Substantia nigra (tissue), 51 donors: ENCODE measurements at places on chromosomes 7 and 10.

DNA sequence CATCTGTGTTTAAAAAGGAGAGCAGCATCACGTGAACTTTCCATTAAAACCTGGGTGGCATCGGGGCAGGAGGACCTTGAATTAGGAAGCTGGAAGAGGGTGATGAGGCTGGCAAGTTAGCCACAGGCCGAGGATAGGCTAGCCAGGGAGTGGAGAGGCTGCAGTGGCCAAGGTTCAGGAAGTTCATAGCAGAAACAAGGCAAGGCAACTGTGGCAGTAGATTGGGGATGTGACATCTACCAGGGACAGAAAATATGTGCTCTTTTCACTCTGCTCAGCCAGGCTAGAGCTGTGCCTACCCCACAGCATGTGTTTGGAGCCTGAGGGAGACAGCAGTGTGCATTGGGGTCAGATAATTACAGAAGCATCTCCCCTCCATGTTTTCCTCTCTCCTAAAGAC lies 2.2 kb upstream of the INPP5F start:
- no peak for DNase-seq

GRCh38 chr10:62635127-62635526 lies 169.4 kb upstream of the ADO start:
- DNase-seq = no peak

DNA sequence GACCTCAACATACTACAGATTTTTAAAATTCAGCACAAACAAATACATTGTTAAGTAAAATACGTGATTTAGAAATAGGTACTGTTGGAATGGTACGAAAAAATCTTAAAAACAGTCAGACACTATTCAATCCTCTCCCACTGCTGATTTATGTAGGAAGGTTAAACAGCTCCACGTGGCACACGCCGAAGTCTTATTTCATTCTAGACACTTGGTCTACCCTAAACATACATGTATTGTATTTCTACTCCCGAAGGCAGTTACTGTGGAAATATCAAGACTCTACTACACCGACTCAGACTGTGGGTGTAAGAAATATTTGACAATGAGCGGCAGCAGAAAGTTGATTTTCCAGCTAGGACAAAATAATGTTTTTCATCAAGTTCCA lies 130.6 kb downstream of the MPP7 start:
- DNase-seq = no peak

GRCh38 chr7:138162236-138162635 lies 86.0 kb downstream of the AKR1D1 start:
- no peak for DNase-seq

- DNase-seq = no peak
Observed at GRCh38 chr10:71429929-71430328, 33.2 kb downstream of the CDH23 start.

GRCh38 chr7:132650498-132650897 lies 74.2 kb upstream of the PLXNA4 start:
- no peak for DNase-seq

DNA sequence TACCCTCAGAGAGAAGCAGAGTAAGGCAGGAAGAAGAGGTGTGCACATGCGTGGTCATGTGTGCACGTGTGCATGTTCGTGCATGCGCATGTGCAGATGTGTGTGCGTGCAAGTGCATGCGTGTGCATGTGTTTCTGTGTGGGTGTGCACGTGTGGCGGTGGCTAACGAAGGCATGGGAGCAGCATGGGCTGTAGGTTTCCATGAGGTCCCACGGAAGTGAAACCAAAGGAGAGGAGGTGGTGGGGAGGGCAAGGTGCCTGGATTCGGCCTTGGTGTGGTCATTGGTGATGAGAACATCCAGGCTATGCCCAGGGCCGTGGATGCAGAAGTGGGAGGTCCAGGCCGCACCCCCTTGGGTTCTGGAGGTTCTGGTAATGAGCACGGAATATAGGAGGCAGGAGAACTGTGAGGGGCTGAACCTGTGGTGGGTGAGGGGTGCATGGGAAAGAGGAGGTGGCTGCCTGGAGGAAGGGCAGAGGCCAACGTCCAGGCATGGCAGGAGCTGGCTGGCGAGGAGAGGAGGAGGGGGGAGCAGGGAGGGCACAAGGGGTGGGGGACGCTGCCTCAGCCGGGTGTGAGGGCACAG lies 2.4 kb upstream of the INPP5A start:
- DNase-seq = no peak

- DNase-seq = no peak
Observed at GRCh38 chr7:129351320-129351719, 82.9 kb upstream of the STRIP2 start.

GRCh38 chr7:71144963-71145362 lies 13.0 kb downstream of the GALNT17 start:
- no peak for DNase-seq

DNA sequence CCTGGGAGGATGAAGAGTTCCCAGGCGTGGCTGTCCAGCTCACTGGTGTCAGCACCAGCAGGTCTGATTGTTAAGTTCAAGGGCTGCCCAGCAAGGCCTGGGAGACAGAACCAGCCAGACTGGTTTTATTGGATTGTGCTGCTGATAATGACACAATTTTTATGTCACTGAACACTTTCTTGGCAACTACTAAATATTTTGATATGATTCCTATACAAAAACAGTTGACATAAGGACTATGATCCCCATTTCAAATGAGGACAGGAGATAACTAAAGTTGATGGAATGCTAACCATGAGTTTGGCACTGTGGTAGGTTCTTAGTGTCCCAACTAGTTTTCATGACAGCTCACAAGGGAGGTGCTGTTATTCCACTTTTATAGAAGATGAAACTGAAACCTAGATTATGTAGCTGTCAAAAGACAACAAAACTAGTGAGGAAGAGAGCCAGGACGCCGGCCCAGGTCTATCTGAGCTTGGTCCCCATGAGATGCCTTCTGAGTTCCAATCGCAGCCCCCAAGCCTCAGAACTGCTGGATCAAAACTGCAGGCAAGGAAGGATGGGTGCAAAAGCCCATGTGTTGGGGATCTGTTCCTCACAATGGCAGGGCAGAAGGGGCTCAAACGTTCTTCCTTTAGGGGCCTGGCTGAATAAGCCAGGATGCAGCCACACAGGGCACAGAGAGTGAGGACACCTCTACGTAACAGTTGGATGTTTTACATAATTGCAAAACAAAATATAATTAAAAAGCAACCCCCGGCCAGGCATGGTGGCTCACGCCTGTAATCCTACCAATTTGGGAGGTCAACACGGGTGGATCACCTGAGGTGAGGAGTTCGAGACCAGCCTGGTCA lies 52.8 kb downstream of the COBL start:
- no peak for DNase-seq

GRCh38 chr10:84924131-84924530 lies 595.7 kb downstream of the CCSER2 start:
- no peak for DNase-seq

GRCh38 chr10:131116991-131117375 lies 194.5 kb downstream of the TCERG1L start:
- no peak for DNase-seq

DNA sequence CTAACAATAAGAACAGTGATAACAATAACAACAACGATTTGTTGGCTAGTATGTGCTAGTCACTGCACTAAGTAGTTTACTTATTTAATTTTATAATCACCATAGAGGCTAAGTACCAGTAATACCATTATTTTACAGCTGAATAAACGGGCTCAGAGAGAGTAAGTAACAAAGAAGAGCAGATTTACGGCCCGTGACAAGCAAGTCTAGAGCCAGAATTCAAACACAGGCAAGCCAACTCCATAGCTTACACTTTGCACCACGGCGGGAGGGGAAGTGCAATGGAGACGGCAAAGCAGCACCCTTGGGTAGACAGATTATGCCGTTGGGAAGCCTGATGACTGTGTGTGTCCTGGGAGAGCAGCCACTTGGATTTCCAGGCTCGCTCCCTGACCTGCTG lies 1.2 kb upstream of the OR6V1 start:
- DNase-seq = no peak

- no peak for DNase-seq
Observed at GRCh38 chr7:134900166-134900982, 85.9 kb upstream of the AGBL3 start.

- DNase-seq = no peak
Observed at GRCh38 chr7:28815928-28816373, 142.2 kb downstream of the TRIL start.

DNA sequence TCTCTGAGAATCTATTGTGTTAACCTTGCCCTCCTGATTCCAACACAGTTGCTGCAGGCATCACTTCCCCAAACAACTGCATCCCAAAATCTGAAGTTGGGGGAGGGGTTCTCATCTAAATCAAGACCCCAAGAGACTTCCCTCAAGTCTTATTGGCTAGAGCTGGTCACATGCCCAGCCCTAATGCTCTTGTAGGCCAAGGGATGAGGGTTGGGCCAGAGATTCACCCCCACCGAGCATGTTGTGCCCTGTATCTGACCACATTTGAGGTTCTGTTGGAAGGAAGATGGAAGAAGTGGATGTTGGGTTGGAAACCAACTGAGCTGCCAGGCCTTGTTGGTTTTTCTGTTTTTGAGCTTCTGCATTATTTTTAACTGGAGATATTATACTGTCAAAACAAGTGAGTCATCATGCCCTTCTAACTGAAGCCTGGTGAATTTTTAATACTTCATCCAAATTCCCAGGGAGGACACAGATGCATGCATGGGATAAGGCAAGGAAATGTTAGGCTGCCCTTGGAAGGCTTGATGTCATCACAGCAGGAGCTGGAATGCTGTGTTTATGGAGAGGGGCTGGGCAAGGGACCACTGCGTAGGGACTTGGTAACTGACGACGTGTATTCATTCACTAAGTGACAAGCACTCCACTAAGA lies 68.6 kb upstream of the CACUL1 start:
- DNase-seq = no peak

GRCh38 chr7:66557214-66558200 lies 71.2 kb upstream of the KCTD7 start:
- DNase-seq = peak; percentile 68

DNA sequence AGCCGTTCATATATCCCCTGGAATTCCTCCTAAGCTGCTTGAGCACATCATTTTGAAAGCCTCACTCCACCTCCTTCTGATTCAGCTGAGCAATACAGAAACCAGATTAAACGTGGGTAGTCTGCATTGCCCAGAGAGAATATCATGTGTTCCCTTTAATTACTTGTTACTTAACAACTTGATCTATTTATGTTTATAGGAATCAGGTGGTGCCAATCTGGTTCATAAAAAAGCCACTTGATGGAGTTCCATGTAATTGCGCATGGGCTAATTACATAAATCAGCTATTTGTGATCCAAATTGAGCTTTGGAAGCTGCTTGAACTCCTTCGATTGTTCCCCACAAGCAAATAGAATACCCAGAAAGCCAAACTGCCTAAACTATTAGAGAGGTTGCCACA lies 114.7 kb upstream of the ADCY1 start:
- DNase-seq = no peak

DNA sequence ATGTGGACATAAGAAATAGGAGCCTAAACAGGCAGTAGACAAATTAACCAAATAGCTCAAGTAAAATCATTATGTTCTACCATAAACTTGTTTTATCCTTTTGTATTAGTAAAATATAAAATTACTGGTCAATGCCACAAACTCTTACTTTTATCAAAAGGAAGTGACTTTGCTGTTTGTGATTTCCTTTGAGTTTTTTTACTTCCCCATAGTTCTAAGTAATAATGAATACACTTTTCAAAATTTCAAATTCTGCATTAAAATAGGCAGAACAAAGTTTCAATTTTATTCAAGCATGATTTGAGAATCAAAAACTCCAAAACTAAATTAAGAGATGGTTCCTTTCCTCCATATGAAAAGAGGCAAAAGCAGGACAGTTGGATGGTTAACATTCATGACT lies 139.7 kb upstream of the ABCB5 start:
- DNase-seq = no peak

GRCh38 chr7:128003787-128004186 lies 27.4 kb downstream of the LRRC4 start:
- no peak for DNase-seq

DNA sequence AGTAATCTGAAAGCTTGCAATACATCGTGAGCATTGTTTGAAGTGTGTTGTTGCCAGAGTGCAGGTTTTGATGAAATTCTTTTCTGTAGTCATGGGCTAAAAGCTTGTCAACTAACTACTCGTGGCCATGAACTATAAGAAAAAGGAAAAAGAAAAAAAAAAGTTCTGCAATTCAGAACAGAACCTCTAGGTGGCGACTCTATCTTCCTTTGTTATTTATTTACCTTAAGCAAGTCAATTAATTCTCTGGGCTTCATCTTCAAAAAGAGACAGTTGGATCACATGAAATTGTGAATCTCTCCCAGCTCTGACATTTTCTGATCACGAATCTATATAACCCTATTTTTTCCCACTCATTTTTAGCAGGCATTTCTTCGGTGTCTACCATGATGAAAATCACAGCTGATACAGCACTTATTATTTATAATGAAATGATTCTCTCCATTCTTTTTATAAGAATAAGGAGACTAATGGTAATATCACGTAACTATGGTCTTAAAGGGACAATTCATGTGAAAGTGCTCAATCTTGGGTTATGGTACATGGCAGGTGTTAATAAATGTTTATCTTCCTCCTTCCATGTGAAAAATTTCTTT lies 18.8 kb downstream of the TMEM196 start:
- DNase-seq = no peak

- no peak for DNase-seq
Observed at GRCh38 chr10:114403541-114404161, 651 bp downstream of the AFAP1L2 start.

GRCh38 chr7:122100021-122100420 lies 44.0 kb downstream of the AASS start:
- no peak for DNase-seq

- no peak for DNase-seq
Observed at GRCh38 chr7:139132887-139133286, 23.4 kb upstream of the ZC3HAV1 start.

GRCh38 chr7:131466735-131467365 lies 89.6 kb downstream of the PODXL start:
- DNase-seq = no peak

DNA sequence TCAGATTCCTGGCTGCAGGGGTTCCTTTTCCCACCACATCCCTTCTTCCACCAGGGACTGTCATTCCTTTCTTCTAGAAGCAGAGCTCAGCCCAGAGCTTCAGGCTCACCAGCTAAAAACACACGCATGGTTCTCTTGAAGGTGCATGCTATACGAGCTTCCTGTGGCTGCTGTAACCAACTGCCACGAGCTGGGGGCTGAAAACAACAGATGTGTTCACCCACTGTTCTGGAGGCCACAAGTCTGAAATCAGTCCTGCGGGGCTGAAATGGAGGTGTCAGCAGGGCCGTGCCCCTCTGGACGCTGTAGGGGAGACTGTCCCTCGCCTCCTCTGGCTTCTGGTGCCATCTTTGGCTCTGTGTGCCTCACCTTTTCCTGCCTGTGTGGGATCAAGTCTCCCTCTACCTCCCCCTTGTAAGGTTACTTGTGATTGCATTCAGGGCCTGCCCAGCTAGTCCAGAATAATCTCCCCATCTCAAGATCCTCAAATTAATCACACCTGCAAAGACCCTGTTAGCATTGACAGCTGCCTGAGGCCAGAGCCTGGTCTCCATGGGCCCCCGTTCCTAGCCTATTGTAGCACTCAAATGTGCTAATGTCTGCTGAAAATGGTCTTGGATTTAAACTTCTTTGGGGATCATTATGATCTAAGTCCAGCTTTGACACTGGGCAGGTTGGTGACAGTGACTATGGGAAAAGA lies 13.7 kb downstream of the RAB19 start:
- no peak for DNase-seq
